Activated naive CD4-positive, alpha-beta T cell treated with anti-CD3 and anti-CD28 coated beads for 36 hours (primary cell): ENCODE measurements at places on chromosomes 7 and 10.

- DNase-seq: no peak
Measured at GRCh38 chr7:118076564-118076963, 107.4 kb upstream of the LSM8 start.

- no peak for DNase-seq
Measured at GRCh38 chr10:69681436-69681835, 51.4 kb downstream of the FAM241B start.

DNA sequence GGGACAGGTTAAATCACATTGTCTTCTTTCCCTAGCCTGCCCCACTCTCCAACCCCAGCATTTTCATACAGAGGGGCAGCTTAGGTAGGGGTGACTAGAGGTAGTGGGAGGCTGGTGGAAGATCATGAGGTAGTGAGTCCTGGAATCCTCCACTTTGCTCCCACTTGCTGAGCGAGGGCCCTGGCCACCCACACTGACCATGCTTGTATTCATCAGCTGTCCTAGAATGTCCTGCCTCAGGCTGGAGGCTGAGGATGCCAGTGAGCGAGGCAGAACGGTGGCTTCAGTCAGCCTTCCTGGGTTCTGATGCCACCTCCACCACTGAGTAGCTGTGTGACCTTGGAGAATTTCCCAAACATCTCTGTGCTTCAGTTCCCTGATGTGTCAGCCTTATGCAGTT is 34.6 kb upstream of the PFKFB3 start:
- DNase-seq: no peak

DNA sequence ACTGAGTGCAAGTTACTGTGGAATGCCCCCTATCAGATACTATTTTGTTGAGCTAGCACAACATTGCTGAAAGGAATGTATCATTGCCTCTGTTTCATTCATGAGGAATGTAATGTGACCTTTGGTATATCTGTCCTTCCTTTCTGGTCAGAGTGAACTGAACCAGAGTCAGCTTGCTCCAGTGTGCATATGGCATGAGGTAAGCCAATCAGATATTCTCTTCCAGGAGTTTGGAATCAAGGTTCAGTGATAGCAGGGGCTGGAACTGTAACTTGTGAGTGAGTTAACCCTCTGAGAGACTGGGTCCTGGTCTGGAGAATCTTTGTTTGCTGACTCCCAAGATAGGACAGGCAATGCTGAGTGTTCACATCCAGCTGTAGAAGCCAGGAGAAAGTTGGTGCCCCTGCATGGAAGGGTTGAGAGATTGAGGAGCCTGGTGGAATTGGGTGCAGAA is 45.3 kb upstream of the OSBPL3 start:
- no peak for DNase-seq

GRCh38 chr7:70674571-70675010 is 457.4 kb upstream of the GALNT17 start:
- DNase-seq: no peak

DNA sequence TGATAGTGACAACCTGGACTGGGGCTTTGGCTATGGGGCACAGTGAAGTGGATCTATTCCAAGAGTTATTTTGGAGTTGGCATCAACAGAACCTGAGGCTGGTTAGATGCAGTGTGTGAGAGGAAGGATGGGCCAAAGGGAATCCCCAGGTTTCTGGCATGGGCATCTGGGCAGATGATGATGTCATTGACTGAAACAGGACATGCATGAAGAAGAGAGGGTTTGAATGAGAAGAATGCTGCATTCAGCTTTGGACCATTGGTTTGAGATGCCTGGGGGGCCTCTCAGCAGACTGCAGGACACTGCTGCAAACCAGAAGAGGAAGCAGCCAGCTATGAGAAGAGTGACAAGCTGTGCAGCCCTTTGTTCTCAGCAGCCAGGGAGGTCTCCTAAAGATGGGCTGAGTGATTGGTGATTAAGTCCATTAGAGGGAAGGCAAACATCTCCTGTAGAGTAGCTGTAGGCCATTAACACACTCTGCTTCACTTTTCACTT is 23.1 kb upstream of the PIK3CG start:
- no peak for DNase-seq

GRCh38 chr7:5429253-5429856 is 5.7 kb upstream of the TNRC18 start:
- DNase-seq: no peak

DNA sequence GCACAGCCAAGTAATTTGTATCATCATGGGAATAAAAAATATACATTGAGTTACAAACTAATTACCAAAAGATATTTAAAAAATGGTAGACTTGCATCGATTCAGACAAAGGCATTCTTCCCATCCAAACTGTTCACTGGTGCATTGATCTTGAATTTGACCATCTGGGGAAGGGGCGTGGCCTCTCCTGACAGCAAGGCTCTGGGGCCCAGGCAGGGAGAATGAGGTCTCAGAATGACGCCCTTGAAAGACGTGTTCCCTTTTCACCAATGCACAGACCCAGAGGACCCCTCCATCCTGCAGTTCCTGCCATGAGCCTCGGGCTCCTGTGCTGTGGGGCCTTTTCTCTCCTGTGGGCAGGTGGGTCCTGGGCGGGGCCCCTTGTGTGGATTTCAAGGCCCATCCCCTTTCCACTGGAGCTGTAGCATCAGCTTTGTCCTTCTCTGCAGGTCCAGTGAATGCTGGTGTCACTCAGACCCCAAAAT is 91.1 kb upstream of the PRSS58 start:
- DNase-seq: peak; percentile 24

GRCh38 chr10:130463104-130463875 is 327.1 kb downstream of the GLRX3 start:
- no peak for DNase-seq

DNA sequence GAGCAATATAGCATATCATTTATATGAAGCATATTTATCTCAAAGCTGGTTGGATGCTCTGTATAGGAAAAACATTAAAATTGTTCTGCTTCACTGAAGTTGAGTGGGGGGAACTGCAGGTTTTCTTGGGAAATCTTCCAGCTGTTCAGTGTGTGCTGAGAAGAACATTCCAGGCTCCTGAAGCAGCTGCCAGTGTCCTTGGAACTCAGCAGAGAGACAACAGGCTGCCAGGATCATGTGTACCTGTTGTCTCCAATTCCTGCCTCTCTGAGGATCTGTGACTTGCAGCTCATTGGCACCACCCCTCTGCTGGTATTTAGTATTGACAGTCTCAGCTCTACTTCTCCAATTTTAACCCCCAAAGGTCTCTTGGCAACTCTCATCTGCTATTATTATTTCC is 42.3 kb upstream of the PRKG1 start:
- DNase-seq: no peak

GRCh38 chr10:72337039-72337629 is 17.6 kb downstream of the DNAJB12 start:
- peak; percentile 79 for DNase-seq

- no peak for DNase-seq
Measured at GRCh38 chr7:103765901-103766300, 223.6 kb downstream of the RELN start.

- peak; percentile 72 for DNase-seq
Measured at GRCh38 chr10:91201213-91201996, 19.1 kb upstream of the PCGF5 start.

GRCh38 chr7:122743211-122743610 is 40.5 kb upstream of the RNF148 start:
- DNase-seq: no peak

GRCh38 chr10:28686835-28687682 is 9.7 kb downstream of the BAMBI start:
- no peak for DNase-seq

- peak; percentile 57 for DNase-seq
Measured at GRCh38 chr7:28096713-28097112, 83.9 kb downstream of the JAZF1 start.

GRCh38 chr7:153190452-153190851 is 430.9 kb downstream of the ACTR3B start:
- DNase-seq: no peak

DNA sequence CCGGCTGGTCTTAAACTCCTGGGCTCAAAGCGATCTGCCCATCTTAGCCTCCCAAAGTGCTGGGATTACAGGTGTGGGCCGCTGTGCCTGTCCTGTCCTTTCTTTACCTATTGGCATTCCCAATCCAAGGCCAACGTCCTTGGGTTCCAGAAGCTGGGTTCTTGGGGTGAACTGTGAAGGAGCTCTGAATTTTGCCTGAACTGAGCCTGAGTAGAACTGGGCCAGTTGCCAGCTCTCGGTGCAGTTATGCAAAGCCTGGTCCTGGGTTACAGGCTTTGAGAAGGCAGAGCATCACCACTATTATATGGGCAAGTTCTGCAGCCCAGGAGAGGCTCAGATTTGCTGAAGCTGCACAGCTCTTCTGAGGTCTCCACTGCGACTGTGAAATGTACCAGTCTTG is 24.6 kb upstream of the SH2D4B start:
- no peak for DNase-seq

GRCh38 chr7:43646603-43647338 is 63.9 kb downstream of the STK17A start:
- no peak for DNase-seq

- DNase-seq: no peak
Measured at GRCh38 chr10:67609996-67610793, 85.8 kb downstream of the CTNNA3 start.

DNA sequence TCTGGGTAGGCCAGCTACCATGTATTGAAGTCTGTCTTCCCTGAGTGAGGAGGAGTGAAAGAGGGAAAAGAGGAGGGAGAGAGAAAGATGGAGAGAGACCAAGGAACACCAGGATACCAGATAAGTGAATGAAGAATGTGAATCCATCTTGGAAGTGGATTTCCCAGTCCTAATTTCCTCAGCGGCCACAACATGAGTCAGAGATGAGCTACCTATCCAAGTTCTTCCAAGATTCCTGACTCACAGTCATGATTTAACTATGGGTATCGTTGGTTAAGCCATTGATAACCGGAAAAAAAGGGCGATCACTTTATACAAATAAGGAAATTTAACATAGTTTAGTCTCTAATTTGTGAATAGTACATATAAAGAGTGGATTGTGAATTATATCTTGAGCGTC is 561.8 kb downstream of the ATRNL1 start:
- no peak for DNase-seq

- no peak for DNase-seq
Measured at GRCh38 chr10:128099901-128100300, 26.3 kb downstream of the MKI67 start.

DNA sequence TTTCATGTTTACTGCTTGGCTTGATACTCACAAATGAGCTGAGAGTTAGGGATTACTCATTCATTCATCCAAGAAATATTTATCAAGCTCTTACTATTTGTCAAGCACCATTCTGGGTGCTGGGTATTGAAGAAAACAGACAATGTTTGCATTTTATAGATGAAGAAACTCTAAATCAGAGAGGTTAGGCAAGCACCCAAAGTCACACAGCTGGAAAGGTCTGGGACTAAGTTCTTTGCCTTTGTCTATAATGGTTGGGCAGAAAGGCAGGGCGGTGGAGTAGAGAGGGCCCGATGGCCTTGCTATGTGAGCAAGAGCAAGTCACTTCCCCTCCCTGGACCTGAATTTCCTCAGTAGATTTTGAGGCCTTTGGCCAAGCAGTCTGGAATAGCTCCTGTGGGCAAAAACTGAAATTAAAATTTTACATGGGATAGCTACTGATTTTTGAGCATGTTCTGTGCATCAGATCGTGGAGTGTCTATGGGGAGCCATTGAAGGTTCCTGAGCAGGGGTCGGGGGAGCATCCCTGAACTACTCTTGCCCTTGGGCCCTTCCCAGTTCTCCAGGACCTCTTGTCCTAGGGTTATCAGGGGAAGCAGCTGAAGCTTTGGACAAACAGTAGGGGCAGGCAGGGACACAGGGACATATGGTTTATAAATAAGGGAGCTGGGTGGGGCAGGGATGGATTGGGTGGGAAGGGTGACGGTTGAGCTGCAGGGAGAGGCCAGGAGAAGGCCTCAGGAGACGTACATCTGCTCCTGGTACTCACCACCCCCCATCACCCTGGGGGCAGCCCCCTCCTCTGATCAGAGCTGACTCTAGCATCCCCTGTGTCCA is 23.3 kb downstream of the AQP1 start:
- no peak for DNase-seq

- no peak for DNase-seq
Measured at GRCh38 chr7:132076301-132077035, 499.8 kb downstream of the PLXNA4 start.

GRCh38 chr7:39969431-39969830 is 19.4 kb downstream of the CDK13 start:
- DNase-seq: no peak

DNA sequence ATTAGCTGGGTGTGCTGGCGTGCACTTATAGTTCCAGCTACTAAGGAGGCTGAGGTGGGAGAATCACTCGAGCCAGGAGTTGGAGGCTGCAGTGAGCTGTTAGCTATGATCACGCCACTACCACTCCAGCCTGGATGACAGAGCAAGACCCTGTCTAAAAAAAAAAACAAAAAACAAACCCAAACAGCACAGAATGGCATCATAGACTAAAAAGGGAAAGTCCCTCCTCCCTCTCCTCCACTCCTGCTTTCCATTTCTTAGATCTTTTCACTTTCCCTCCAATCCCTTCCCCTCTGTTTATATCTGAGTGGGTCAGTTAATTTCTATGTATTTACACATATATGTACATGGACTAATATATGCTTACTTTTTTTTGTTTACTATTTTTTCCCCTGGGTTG is 10.4 kb upstream of the PIP4K2A start:
- DNase-seq: no peak

GRCh38 chr10:100021322-100021721 is 11.6 kb upstream of the DNMBP start:
- no peak for DNase-seq

DNA sequence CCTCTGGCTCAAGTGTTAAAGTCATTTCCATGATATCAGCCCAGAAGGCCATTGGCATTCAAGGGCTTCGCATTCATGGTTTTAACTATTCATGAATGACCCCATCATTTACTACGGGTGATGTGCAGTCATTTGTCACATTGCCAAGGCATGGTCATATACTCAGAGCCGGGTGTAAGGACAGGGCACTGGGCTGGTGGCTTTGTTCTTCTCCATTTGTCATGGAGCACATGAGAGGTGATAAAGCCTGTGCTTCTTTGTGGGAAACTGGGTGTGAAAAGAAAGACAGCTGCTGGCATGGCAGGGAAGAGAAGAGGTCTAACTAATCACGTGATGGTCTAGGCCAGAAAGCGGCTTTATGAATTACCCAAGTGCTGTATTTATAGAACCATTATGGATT is 132.2 kb upstream of the PLXNA4 start:
- DNase-seq: no peak

GRCh38 chr7:3914051-3914775 is 613.2 kb downstream of the SDK1 start:
- DNase-seq: no peak

DNA sequence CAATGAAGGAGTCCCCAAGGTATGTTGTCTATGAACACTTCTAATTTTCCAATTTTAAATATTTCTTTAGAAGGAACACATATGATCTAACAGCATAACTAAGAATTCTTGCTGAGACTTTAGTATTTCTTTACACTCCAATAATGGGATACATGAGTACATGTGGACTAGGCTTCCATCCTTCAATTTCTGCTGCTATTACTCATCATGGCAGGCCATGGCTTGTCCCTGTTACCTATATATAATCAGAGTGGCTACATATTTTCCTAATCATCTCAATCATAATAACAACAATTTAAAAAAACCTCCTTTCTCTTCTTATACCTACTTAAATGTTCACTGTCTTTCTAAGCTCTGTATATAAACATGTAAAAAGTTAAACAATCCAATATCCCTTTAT is 60.3 kb upstream of the TAC1 start:
- DNase-seq: no peak

GRCh38 chr7:978049-978346 is 2.6 kb upstream of the COX19 start:
- DNase-seq: no peak

- DNase-seq: no peak
Measured at GRCh38 chr10:112438356-112438755, 8.4 kb downstream of the ZDHHC6 start.

- DNase-seq: no peak
Measured at GRCh38 chr10:88104223-88104622, 240.8 kb downstream of the PTEN start.
